Activated CD8-positive, alpha-beta memory T cell treated with anti-CD3 and anti-CD28 coated beads, Interleukin-2, amount 10 ng/mL, durations not matched to agents 7 days and 5 days (primary cell): ENCODE measurements at places on chromosomes 6 and 20. TPM values are rescaled to one million over a fixed set of nuclear protein-coding genes. Genes with fewer than 3 reads are reported as not detected.

GRCh38 chr20:1937316-1937976 is 42.2 kb downstream of the SIRPA start:
- no peaks in the 10 kb centered on the region for H3K36me3 ChIP-seq
- H3K4me3 ChIP-seq = no peak overlapping the region
- peaks cover 12% of the 10 kb centered on the region for H3K27me3 ChIP-seq
- no peak for DNase-seq
- no peaks in the 10 kb centered on the region for H3K4me1 ChIP-seq

DNA sequence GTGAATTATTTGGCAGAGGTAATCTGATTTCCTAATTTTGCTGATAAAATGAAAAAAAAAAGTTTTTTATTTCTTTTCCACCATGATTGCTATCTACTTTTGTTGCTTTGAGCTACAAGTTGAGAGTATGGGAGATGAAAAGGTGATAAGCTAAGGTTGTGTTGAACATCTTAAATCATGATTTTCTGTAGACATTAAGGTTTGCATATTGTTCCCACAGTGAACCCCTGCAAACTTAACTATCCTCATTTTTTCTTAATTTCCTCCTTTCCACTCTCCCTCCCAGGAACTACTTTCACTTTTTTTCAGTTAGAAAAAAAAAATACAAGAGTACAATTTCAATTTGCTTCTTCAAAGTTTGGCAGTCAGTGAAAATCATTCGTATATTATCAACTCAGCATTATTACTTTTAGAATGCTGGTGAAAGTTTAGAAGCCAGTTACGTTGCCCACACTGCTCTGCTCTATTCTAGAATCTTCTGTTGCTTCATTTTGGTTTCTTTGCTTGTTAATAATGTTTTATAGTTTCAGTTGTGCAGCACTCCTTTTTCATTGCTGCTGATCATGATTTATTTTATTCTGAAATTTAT is 673.8 kb upstream of the CITED2 start:
- no peak for DNase-seq
- no peak overlapping the region for H3K4me3 ChIP-seq
- no peak overlapping the region for H3K27ac ChIP-seq
- H3K4me1 ChIP-seq = peaks cover 6% of the 10 kb centered on the region
- H3K27me3 ChIP-seq = peaks cover 13% of the 10 kb centered on the region

- H3K4me3 ChIP-seq = no peak overlapping the region
- DNase-seq = no peak
- no peaks in the 10 kb centered on the region for H3K4me1 ChIP-seq
Measured at GRCh38 chr6:168525926-168526630, 85.1 kb downstream of the SMOC2 start.

DNA sequence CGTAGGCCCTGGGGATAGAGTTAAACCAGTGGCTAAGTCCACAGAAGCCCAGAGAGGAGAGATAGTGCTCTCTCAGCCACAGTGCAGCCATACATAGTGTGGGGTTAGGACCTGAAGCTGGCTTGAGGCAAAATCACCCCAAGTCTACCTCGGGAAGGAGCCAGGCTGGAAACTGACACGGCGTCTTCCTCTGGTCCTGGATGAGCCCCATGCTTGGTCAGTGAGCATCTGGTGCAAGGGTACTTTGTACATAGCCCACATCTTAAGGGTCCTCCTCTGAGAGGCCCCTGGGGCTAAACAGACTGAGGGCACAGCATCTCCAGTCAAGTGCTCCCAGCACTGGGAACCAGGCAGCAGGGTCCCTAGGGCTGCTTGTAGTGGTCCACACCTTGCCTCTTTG is 45.6 kb downstream of the CDH26 start:
- H3K36me3 ChIP-seq = no peaks in the 10 kb centered on the region
- H3K27ac ChIP-seq = no peak overlapping the region
- DNase-seq = no peak
- H3K27me3 ChIP-seq = peaks cover 3% of the 10 kb centered on the region
- H3K4me3 ChIP-seq = no peak overlapping the region

DNA sequence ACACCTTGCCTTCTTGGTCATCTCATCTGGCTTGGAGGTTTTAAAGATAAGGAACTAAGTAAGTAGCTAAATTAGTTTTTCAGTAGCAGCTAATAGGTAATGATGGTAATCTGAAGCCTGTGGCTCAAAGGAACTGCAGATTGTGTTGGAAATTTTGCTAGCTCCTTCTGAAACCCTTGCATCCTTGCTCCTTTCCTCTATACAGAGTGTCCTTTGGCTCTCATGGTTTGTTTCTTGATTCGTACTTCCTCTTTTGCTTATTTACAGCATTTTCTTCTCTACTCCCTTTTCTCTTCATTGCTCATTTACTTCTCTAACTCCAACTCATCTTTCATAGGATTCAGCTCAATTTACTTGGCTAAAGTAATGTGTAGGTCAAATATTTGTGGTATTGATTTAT is 19.0 kb downstream of the LRRC1 start:
- H3K4me3 ChIP-seq = no peak overlapping the region
- no peak overlapping the region for H3K27ac ChIP-seq
- no peaks in the 10 kb centered on the region for H3K27me3 ChIP-seq

DNA sequence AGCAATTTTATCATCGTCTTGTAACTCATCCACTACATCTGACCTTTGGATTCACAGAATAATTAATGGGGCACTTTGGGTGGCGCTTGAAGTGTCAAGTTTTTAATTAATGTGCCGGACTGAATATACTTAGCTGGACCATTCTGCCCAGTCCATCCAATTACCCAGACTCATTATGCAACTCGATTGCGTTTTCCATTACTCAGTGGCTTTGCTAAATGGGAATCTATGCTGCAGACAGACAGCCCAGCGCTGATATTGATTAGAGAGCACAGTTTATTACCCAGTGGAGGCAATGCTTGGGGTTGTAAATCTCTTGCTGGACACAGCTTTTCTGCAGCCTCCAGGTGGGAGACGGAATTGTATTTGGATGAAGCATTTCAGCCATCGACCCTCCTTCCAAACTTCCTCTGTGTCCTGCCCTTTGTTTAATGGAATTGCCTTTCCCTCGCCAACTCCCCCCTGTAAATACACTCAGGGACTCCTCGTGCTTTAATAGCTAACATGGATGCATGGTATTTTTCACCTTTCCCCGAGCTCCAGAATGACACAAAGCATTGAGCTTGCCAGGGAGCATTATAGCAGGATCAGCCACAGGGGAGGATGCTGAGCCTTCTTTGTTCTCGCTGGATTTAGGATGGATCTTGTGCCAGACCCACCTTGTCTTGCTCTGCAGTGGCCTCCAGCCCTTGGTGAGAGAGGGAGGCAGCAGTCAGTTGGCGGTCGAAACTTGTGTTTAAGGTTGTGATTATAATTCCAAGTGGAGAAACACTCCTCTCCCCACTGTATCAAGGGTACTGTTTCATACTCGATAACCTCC is 59.7 kb downstream of the EDN3 start:
- H3K27me3 ChIP-seq = peaks cover 5% of the 10 kb centered on the region
- H3K36me3 ChIP-seq = no peaks in the 10 kb centered on the region
- H3K4me3 ChIP-seq = no peak overlapping the region
- DNase-seq = no peak

GRCh38 chr20:44768256-44768655 is 22.6 kb downstream of the KCNK15 start:
- no peaks in the 10 kb centered on the region for H3K4me1 ChIP-seq
- DNase-seq = no peak
- H3K36me3 ChIP-seq = no peaks in the 10 kb centered on the region
- H3K27ac ChIP-seq = no peak overlapping the region

DNA sequence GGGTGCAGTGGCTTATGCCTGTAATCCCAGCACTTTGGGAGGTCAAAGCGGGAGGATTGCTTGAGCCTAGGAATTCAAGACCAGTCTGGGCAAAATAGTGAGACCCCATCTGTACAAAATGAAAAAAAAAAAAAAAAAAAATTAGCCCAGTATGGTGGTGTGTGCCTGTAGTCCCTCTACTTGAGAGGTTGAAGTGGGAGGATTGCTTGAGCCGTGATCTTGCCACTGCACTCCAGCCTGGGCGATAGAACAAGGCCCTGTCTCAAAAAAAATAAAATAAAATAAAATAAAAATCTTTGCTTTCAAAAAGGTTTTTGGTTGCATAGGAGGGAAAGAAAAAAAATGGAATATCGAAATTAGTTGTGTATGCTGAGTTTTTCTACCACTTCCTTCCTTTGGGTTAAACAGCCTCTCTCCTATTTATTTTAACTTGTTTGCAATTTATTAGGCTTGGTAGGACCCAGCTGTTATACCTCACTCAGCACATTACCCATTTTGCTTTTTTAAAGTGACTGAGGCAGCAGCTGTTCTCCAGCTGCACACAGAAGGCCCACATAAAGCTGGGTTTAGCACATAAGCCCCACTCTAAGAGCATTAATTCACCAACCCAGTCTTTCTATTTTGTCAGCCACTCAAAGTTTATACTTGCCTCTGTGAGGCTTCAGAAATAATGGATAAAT is 152.3 kb downstream of the ZFAND3 start:
- H3K27me3 ChIP-seq = no peaks in the 10 kb centered on the region
- H3K27ac ChIP-seq = no peak overlapping the region
- no peak overlapping the region for H3K4me3 ChIP-seq

- peaks cover 13% of the 10 kb centered on the region for H3K4me1 ChIP-seq
- no peak overlapping the region for H3K27ac ChIP-seq
- DNase-seq = no peak
- H3K36me3 ChIP-seq = no peaks in the 10 kb centered on the region
- H3K4me3 ChIP-seq = no peak overlapping the region
Measured at GRCh38 chr6:7261852-7262461, 51.0 kb downstream of the SSR1 start.

GRCh38 chr6:141491684-141492083 is 641.0 kb upstream of the GJE1 start:
- peaks cover 9% of the 10 kb centered on the region for H3K4me1 ChIP-seq
- no peak overlapping the region for H3K4me3 ChIP-seq
- no peak overlapping the region for H3K27ac ChIP-seq
- no peaks in the 10 kb centered on the region for H3K27me3 ChIP-seq

DNA sequence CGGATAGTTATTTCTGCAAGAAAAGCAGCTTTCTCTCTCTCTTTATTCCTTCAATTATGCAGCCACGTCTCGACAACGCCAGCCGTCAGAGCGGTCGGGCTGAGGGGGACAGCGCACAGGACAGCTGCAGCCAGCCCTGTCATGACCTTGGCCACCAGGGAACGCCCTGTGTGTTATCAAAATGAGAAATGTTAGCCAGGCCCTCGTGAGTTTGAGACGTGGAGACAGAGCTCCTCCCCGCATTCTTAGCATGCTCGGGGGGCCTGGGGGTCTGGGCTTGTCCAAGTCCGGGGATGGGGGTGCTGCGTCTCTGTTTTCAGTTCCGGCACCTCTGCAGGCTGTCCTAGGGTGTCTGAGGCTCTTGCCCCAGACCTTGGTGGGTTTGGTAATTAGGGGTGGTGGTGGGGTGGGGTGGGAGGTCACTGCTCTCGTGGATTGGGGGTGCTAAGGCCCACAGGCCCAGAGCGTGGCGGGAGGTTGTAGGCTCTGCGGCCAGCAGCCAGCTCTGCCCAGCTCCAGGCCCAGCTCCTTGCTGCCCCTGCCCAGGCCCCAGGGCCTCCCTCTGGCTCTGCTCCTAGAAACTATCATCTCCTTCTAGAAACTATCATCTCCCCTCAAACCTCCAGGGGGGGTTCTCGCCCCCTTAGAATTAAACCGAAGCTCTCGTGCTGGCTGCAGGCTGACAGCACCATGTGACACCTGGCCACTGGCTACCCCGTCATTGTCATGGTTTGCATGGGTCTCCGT is 54.3 kb upstream of the GATA5 start:
- peaks cover 8% of the 10 kb centered on the region for H3K27me3 ChIP-seq
- no peak for DNase-seq
- no peak overlapping the region for H3K27ac ChIP-seq
- H3K36me3 ChIP-seq = no peaks in the 10 kb centered on the region
- H3K4me3 ChIP-seq = no peak overlapping the region

DNA sequence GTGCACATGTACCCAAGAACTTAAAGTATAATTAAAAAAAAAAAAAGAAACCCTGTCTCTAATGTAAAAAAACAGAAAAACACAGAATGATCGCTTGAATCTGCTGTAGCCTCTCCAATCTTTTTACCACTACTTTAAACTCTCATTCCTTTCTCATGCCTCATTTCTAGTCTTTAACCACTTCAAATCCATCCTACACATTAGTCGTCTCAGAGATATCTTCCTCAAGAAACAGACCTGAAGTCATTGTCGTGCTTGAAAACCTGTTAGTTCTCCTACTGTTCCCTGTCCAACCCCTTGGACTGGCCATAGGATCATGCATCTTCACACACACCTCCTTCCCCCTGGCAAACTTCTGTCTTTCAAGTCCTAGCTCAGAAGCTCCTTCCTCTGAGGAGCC is 112.1 kb upstream of the BCLAF1 start:
- no peak for DNase-seq
- H3K4me1 ChIP-seq = no peaks in the 10 kb centered on the region
- no peak overlapping the region for H3K27ac ChIP-seq
- no peak overlapping the region for H3K4me3 ChIP-seq
- H3K27me3 ChIP-seq = peaks cover 12% of the 10 kb centered on the region
- H3K36me3 ChIP-seq = no peaks in the 10 kb centered on the region

Gene PCSK2
- total RNA-seq = not detected

Gene OPN5
- total RNA-seq = not detected

Gene SYCP2
- total RNA-seq = 25.7 TPM

Gene PSORS1C2
- not detected for total RNA-seq

Gene BTN1A1
- not detected for total RNA-seq

Gene GTSF1L
- total RNA-seq = not detected

Gene KIF6
- total RNA-seq = not detected

Gene MLIP
- total RNA-seq = not detected

Gene MATN4
- total RNA-seq = 0.64 TPM

Gene C20orf202
- total RNA-seq = not detected
